ENCODE measurements at places on chromosomes 4 and X.

- DNase-seq, result no peak
Observed at GRCh38 chr4:103018391-103019307, 856 bp downstream of the SLC9B1 start.

GRCh38 chr4:103802766-103803165 lies 83.0 kb upstream of the TACR3 start:
- DNase-seq, result no peak

DNA sequence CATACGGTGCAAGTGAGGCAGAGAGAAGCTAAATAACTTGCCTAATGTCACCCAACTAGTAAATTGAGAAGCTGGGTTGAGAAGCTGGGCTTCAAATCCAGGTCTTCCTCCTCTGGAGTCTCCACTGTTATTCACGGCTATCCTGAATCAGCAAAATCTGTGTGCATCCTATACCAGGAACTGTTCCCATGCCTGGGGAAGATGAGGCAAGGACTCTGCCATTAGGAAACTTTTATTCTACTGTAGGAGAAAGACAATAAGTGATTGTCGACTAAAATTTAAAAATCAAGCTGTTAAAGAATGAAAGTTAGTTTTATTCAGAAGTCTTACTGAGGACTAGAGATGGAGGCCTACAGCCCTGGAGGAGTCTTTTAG lies 872 bp upstream of the TEC start:
- DNase-seq, result no peak

- no peak for DNase-seq
Observed at GRCh38 chrX:38515291-38515690, 46.1 kb upstream of the TSPAN7 start.

DNA sequence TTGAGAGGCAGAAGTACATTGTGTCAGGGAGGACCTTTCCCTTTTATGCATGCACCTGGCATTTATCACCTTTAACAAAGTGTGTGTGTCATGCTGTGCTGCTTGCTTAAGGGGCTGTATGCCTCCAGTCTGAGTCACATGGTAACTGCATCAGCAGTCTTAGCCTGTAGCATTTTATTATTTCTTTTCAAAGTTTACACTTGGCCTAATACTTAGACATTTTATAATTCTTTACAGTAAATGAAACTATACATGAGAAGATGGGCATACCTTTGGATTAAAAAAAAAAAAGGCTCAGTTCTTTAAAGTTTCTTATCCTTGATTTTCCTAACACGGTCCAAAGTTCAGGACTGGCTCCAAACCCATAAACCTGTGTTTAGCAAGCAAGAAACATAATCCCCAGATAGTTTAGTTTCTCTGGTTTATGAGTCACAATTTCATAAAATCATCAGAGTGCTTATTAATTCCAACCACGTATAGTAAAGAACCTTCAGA lies 14.6 kb downstream of the NPNT start:
- DNase-seq, result no peak

DNA sequence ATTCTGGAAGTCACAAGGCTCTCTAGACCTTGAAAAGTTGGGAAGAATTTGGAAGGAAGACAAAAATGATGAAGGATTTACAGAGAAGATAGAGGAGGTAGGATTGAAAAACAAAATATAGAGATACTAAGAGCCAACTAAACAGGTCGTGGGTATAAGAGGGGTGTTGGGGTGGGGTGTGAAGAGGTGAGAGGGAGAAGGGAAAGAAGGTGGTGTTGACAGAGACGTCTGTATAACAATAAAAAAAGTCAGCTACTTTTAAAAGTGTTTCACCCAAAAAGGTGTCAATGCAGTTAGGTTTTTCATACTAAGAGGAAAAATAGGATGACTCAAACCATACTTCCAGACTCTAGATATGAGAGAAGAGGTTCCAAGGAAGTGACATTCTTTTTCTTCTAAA lies 33.0 kb upstream of the MAP3K15 start:
- DNase-seq, result no peak

DNA sequence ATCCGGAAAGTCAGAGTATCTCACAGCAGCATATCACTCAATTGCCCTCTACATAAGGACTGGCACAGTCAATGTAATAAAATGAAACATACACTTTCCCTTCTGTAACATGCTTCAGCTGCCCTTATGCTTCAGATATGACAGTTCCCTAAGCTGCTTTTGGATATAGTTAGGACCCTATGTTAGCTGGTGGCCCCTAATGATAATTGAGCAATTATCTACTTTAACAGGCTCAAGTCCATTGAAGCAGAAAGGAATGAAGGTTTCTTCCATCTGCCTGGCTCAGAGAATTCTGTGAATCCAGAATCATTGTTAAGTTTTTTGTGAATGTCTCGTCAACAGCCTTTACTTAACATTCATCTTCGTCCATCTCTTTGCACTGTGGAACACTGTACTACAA lies 951.2 kb upstream of the DIAPH2 start:
- DNase-seq, result no peak

DNA sequence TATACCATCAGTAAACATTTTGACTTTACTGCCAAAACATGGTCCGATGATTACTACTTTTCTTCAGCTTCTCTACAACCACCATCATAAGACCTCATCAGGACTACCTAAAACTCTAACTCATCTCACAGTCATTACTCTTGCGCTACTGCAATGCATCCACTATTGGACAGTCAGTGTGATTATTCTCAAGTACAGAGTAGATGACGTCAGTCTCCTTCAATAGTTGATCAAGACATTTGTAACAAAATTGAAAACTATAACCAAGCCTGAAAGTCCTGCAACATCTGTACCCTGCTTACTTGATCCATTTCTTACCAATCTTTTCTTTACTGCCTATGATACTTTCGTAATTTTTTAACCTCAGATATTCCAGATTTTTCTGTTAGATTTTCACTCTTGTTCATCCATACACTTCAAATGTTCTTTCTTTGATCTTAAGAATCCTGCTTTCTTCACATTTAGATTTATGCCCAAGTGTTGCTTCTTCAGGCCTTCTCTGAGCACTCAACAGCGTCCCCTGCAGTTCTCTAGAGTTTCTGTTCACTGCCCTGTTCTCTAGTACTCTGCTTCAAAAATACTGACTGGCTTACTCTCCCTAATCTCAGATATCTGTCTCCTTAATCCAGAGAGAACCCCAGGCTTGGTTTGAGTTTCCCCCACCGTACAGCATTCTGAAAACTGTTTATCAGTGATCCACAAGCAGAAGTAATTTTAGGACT lies 1517.6 kb downstream of the STIM2 start:
- DNase-seq, result no peak

DNA sequence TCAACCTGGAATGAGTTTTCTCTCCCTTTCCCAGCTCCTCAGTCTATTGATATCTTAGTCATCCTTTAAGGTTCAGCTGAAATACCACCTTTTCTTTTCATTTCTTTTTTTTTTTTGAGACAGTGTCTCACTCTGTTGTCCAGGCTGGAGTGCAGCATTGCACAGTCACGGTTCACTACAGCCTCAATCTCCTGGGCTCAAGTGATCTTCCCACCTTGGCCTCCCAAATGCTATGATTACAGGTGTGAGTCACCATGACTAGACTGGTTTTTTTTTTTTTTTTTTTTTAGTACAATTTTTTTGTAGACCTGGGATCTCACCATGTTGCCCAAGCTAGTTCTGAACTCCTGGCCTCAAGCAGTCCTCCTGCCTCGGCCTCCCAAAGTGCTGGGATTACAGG lies 28.9 kb downstream of the AFF1 start:
- no peak for DNase-seq

All from stimulated activated CD8-positive, alpha-beta memory T cell treated with anti-CD3 and anti-CD28 coated beads, Interleukin-12 subunit alpha, Interleukin-12 subunit beta, amount 100 ng/mL, for 1 hour (primary cell).